ENCODE measurements at places on chromosomes 2 and 18.

DNA sequence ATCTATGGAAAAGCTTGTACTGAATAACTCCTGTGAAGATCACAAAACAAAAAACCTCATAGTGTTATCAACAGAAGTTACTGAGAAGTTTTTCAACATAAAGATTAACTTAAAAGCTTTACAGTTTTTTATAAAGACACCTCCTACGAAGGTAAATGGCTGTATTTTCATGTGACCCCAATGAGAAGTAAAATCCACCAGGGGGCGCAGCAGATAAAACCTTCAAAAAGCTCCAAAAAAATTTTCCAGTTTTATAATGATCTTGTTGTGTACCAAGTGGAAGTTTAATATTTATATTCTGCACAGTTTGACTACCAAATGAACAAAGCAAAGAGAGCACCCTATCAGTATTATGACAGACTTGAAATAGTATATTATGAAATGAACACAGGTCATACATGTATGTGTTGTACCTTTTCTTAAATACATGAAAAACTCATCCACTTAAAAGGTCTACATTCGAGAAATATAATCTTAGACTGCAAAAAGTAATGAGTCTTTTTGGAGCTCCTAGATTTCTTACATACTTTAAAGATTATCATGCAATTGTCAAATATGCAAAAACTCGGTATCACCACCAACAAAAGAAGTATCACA lies 38.5 kb downstream of the PNO1 start:
- no peak for DNase-seq

DNA sequence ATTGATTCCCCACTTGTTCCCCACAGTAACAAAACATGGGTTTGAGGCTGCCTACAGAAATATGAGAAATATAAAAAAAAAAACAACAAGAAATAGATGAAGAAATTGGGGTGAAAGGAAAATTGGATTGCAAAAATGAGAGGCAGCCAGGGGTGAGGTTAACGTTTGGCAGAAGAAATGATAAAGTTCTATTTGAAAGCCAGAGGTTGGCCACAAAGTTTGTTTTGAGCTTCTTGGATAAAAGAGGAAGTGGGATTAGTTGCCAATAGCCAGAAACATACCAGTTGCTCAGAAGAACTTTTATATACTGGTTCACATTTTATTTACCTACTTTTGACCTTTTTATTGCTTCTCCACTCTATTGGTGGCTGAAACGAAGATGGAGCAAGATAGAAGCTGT lies 67.5 kb downstream of the FASTKD2 start:
- DNase-seq: no peak

GRCh38 chr2:224764565-224765236 lies 48.5 kb upstream of the CCDC195 start:
- DNase-seq: no peak

GRCh38 chr18:74896390-74896991 lies 298.8 kb downstream of the ZNF407 start:
- DNase-seq: no peak

DNA sequence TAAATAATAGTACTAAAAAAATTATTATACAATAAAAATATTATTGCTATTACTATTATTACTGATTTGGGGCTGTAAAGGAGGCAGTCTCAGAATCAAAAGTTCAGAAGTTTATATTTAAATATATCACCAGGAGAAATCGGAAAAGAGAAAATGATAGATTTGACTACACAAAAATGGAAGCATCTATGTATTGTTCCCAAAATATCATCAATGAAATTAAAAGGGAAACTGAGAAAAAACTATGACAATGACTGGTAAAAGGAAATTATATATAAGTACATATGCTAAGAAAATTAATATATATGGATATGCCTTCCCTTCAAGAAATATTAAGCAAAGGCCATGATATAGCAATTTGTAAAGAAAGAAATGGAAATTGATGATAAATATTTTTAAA lies 7.7 kb upstream of the TXNDC2 start:
- DNase-seq: no peak

GRCh38 chr2:147937744-147938349 lies 82.7 kb downstream of the ORC4 start:
- no peak for DNase-seq

GRCh38 chr2:190678444-190679162 lies 29.7 kb downstream of the NAB1 start:
- peak; percentile 30 for DNase-seq

- DNase-seq: no peak
Observed at GRCh38 chr2:197255543-197255942, 55.0 kb downstream of the ANKRD44 start.

DNA sequence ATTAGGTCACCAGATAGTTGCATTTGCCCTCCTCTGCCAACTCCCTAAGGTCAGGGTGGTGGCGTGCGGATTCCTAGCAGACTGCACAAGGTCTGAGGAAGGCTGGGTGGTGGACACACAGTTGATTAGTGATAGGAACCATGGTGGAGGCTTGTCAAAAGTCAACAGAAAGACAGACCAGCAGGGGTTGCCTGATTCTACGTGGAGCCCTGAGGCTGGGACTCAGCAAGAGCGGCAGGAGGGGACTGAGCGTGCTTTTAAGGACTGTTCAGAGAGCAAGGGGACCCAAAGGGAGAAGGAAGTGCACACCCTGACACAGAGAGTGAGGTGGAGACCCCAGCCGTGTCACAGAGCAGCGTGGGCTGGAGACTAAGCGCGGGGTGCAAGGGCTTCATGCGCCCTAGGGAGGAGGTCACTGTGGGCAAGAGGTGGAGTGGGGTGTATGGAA lies 513.2 kb downstream of the RNF144A start:
- no peak for DNase-seq
